Cortex of kidney (tissue), 1 donor: ENCODE measurements at places on chromosomes 6 and 20.

- no peak for DNase-seq
These were observed 115.6 kb upstream of the SLC24A3 start for GRCh38 chr20:19096843-19097242.

DNA sequence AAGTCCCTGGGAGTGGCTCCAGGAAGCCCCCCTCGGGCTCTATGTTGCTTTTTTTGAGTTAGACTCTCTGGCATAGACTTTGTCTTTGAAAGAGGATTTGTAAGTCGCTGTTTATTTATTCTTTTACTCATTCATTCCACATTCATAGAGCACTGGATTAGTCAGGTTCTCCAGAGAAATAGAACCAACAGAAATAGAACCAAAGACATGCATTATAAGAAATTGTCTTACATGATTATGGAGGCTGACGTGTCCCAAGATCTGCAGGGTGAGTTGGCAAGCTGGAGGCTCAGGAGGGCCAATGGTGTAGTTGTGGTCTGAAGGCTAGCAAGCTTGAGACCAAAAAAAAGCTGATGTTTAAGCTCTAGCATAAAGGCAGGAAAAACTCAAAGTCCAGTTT is 98.3 kb upstream of the CHD6 start:
- DNase-seq, result no peak

DNA sequence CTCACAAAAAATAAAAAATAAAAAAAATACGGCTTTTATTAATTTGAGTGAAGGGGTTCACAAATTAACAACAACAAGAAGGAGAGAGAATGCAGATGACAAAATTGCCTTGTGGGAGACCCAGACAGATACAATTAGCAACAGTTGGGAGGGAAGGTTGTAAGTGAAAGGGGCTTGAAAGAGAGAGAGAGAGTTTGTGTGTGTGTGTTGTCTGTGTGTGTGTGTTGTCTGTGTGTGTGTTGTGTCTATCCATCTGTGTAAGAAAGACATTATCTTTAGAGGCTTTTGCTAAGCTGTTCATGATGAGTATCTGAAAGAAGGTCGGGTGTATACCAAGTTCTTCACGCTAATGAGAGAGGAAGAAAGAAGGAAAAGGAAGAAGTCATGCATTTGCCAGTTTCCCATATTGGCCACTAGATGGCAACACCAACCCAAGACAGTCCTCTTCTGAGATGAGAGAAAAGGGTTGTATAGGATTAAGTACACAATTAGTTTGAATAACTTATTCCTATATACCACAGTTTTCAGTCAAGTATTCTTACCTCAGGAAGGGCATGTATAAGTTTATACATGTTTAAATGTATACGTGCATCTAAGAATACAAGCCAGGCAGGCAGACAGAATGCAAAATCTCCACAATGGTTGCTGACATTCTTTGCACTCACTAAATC is 63.7 kb upstream of the CD2AP start:
- no peak for DNase-seq

DNA sequence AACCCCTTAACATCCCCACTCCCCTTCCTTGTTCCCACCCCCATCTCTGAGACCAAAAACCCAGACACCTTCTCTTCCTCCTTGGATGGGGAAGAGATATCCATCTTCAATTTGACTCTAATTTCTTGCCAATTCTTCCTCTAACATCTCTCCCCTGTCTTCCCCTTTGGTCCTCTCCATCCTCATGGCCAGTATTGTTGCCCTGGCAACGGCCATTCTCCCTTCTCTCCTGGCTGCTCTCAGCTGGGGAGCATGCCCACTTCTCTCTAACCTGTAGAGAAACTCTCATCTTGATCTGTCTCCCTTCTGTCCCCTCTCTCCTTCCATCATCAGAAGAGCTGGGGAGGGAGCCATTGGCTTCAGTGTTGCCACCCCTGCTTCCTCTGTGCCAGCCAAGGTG is 86.7 kb downstream of the SRC start:
- no peak for DNase-seq

DNA sequence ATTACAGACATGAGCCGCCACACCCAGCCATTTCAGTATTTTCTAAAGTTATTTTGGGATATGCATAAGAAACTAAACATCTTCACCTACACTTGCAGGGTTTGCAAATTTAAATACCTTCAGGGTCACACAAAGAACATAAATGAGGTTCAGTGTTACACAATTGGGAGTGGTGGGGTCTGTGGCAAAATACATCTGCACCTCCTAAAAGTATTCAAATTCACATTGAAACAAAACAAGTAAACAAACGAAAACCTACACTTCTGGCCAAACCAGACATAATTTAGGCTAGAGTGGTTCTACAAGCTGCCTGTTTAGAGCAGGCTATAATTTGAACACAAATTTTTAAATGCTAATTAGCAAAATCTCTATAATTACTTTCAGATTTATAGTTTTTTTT is 34.6 kb downstream of the MAPK14 start:
- no peak for DNase-seq

DNA sequence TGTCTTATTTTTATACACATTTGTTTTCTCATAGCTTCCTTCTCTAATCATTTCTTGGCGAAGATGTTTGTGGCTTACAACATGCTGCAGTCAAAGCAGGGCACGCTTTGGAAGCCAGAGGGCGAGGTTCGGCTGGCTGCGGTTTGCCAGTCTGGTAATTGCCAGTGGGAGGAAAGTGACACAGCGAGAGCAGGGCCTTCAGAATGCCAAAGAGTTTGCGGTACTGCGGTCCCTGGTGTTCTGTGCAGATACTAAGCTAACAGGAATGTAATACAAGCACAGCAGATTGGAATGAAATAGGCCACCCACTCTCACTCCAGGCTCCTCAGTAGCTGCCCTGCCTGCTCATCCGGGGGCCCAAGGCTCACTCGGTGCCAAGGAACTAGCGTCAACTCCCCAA is 58.7 kb upstream of the TGM3 start:
- no peak for DNase-seq

DNA sequence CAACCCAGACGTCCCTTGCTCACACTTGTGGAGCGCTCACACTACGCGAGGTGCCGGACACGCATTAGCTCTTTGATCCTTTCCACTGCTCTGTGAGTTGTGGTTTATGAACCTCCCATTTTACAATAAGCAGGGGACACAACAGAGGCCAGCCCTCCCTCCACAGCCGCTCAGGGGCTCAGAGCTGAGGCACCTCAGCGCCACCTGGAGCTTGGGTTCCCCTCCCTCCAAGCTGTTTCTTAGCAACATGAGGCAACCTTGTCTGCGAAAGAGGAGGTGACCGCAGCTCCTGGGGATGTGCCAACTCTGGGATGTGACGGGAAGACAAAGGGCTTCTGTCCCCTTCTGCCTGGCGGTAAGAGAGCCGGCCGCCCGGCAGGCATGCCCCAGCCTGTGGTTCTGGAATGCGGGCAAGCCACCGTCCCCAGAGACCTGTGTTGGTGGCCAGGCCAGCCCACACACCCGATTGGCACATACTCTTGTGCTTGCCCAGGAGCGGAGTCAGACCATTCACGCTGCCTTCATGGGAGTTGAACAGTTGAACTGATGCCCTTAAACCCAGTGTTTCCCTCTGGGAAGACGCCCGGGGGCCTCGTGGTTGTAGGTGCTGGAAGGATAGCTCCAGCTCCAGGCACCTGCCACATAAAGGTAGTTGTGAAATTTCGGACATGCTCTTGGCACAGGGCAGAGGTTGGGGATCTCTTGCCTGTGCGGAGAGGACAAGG is 44.5 kb downstream of the RBM38 start:
- DNase-seq, result no peak

- DNase-seq, result no peak
These were observed 42.8 kb upstream of the UBR2 start for GRCh38 chr6:42520786-42521607.

GRCh38 chr6:24831771-24832716 is 33.3 kb upstream of the ARMH2 start:
- DNase-seq, result no peak
